ENCODE measurements at places on chromosomes 2 and 18.

DNA sequence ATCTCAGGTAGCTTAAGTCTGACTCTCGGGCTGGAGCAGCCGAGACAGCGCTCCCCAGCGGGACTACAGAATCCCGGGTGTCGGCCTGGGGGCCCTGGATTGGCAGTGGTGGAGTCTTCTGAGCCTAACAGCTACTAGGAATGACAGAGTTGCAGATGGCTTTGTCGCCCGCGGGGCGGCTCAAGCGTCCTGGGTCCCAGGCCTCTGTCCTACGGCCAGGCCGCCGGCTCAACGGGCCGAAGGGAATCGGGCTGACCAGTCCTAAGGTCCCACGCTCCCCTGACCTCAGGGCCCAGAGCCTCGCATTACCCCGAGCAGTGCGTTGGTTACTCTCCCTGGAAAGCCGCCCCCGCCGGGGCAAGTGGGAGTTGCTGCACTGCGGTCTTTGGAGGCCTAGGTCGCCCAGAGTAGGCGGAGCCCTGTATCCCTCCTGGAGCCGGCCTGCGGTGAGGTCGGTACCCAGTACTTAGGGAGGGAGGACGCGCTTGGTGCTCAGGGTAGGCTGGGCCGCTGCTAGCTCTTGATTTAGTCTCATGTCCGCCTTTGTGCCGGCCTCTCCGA is 8.8 kb downstream of the SIX2 start:
- DNase-seq: no peak

- no peak for DNase-seq
Measured at GRCh38 chr2:29120846-29121245, 5.6 kb downstream of the CLIP4 start.

- no peak for DNase-seq
Measured at GRCh38 chr2:60352491-60353405, 200.7 kb downstream of the BCL11A start.

DNA sequence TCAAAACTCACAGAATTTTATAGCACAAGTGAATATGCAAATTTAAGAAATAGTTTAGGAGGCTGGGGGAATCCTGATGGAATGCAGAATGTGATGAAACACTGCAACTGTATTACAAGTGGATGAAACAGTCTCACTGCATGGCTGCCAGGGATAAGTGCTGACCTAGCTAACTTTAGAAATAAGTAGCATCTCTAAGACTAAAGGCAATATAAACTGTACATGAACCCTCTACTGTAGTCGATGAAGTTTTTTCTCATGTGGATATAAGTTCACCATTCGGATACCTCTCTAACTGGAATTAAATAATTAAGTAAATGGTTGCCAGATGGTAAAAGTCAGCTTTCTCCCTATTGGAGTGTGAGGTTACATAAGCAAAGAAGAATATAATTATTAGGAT is 777.8 kb upstream of the RAB6C start:
- no peak for DNase-seq

DNA sequence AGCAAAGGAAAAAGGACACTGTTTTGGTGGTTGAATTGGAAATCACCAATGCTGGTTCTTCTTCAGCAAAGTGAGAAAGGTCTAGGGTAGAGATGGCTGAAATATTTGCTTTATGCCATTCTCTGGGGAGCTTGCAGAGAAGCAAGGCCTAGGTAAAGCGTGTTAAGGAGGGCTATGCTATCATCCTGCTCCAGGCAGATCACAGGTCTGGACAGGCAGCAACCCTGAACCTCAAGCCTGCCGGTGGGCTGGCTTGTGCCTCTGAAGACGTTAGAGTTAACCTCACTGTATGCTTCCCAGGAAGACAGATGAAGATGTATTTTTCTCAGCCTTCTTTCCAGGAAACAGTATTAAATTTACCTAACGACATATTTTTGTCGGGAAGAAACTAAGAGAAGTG is 138.5 kb upstream of the LYPD6 start:
- DNase-seq: no peak

DNA sequence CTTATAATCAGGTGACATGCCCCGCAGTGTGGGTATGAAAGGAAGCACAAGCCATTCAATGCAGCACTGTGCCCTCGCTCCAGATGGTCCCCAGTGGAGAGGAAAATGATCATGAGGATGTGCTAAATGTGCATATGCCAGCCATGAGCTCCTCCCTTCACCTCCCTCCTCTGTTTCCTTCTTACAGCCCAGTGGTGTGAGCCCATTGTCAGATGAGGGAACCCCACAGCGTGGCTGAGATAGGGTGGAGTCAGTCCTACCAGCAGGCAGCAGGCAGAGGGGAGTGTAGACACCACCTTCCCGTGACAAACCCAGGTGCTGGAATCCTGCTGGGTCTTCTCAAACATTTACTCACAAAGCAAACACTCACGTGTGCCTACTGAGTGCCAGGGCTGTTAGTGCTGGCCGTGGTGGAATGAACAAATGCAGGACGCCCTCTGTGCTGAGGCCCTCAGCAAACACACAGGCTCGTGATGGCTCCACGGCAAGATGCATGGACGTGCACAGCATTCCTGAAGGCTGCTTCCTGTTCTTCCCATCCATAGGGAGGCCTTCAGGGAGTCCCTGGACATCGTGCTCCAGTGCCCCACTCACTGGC is 181.7 kb upstream of the TPO start:
- DNase-seq: no peak

DNA sequence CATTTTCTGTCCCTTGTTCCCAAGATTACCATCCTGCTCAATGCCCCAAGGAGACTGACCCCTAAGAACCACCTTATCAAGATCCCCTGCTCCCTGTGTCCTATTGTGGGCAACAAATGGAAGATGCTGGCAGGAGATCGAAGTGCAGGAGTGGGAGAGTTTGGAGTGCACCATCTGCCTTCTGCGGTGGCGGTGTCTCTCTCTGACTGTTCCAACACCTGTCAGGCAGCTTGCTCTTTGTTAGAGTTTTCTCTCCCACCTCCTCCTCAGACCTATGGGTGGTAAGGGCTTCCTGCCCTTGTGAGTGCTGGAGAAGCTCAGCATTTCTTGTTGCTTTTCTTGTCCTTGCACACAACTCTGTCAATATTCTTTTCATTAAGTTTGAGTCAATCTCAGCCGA is 64.1 kb upstream of the SPHKAP start:
- DNase-seq: no peak

- no peak for DNase-seq
Measured at GRCh38 chr2:132773331-132773730, 103.3 kb upstream of the LYPD1 start.

GRCh38 chr2:229246334-229246733 is 24.8 kb downstream of the PID1 start:
- no peak for DNase-seq

- no peak for DNase-seq
Measured at GRCh38 chr2:101179982-101180381, 28.8 kb upstream of the TBC1D8 start.

DNA sequence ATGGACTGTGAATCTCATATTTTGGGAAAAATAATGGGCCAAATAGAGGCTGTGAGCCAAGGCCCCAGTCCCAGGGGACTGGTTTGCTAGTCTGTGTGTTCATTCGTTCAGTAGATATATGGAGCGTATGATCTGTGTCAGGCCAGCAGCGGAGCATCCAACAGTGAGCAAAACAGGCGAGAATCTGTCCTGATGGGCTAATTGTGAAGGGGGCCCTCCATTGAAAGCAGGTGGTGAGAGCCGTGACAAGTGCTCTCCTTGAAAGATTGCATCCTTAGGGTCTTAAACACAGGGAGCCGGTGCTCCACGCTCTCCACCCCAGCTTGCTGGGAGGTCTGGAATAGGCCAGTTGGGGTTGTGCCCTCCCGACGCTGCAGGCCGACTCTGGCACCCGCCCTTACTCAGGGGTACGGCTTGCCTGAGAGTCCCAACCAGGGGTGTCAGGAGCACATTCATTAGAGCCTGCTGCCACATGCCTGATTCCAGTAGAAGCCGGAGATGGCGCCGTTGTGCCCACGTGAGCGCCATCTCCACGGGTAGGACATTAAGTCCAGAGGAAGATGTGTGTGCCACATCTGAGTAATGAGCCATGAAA is 213.3 kb downstream of the SH3RF3 start:
- DNase-seq: peak; percentile 13

- DNase-seq: no peak
Measured at GRCh38 chr2:239438995-239439753, 38.4 kb upstream of the HDAC4 start.

DNA sequence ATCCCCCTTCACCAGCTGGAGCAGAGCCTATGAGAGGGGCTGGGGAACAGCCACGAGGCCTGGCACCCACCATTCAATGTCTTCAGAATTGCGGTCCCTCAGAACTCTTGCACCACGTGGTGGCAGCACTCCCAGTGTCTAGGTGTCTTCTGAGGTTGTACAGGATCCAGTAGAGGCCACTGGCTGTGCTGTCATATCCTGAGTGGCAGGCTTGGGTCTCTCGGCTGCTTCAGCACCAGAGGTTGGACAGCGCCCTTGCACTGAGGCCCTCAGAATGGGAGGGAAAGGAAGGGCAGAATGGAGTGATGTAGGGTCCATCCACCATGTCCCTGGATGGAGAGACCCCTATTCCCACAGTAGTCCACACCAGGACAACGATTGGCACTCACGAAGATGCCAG is 112.0 kb upstream of the TEKT4 start:
- no peak for DNase-seq

- no peak for DNase-seq
Measured at GRCh38 chr18:2606335-2606734, 35.0 kb downstream of the NDC80 start.

All from femur (tissue), 1 donor.